ENCODE measurements at places on chromosomes 2 and 18. TPM values are rescaled to one million over a fixed set of nuclear protein-coding genes. Genes with fewer than 3 reads are reported as not detected.
A peak's percentile ranks its signal among the peaks of the same experiment; 100 is the strongest.

Gene PMAIP1
- not detected for total RNA-seq

DNA sequence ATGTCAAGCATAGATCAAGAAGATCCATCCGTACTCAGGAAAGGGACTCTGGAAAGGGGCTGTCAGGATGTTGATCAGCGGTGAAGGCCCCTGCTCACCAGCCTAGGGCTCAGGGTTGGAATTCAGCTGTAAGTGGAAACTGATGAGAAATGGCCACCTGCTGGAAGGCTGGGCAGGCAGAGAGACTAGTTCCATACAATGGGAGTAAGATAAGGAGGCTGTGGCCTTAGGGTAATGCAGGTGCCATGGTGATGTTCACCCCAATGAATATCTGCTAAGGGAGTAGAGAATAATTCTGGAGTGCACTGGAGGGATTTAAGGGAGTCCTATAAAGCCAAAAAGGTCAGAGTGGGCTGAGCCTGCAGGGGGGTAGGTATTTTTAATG is 256.6 kb downstream of the CYRIA start:
- no peak for DNase-seq

Gene EVA1A
- 0.97 TPM for total RNA-seq

DNA sequence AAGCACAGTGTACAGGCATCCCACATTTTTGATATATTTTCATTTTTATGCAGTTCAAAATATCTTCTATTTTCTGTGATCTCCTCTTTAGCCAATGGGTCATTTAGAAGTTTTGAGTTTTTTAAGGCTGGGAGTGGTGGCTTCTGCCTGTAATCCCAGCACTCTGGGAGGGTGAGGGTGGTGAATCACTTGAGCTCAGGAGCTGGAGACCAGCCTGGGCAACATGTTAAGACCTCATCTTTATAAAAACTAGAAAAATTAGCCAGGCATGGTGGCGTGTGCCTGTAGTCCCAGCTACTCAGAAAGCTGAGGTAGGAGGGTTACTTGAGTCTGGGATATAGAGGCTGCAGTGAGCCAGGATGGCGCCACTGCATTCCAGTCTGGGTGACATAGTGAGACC is 17.8 kb downstream of the UBR3 start:
- no peak for DNase-seq

Gene MSH2
- 11.1 TPM for total RNA-seq

Gene SERPINB2
- not detected for total RNA-seq

Gene IL37
- not detected for total RNA-seq

- DNase-seq, result no peak
These were observed 83.5 kb downstream of the NCKAP5 start for GRCh38 chr2:133484784-133485183.

GRCh38 chr2:102615620-102616436 is 3.5 kb upstream of the SLC9A2 start:
- DNase-seq, result peak; percentile 50

Gene EMILIN2
- 17.7 TPM for total RNA-seq

- DNase-seq, result no peak
These were observed 1041.2 kb upstream of the CELF4 start for GRCh38 chr18:38606841-38607240.

DNA sequence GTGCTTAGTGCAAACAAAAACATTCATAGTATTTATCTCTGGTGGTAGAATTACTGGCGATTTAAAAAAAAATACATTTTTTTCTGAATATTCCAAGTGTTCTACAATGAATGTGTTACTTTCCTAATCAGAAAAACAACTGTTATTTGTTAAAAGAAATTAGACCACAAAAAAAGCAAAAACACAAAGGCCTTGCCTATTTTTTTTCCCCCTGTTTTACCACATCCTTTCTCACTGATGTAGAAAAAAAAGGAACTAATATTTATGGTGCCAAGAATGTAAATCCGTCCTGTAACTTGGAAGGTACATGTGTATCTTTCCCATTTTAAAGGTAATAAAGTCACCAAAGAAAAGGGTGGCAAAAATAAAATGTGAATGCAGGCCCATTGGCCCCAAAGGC is 28.4 kb upstream of the MGAT4A start:
- no peak for DNase-seq

DNA sequence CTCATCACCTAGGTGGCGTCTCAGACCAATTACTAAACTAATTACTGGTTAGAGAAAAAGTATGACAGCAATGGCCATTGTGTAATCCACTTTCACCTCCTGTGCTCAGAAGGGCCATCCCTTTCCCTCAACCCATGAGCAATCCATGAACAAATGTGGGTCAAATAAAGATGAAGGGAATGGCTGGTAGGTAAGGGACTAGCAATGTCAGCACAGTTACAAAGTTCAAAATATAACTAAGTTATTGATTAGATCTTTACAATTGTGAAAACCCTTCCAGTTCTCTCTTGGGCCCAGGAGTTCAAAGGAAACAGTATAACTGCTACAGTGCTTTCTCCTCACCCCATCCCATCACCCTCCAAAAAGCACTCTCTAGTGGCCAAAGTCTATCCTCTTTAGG is 98.3 kb downstream of the DTNA start:
- no peak for DNase-seq

Gene HOXD12
- total RNA-seq, result not detected

DNA sequence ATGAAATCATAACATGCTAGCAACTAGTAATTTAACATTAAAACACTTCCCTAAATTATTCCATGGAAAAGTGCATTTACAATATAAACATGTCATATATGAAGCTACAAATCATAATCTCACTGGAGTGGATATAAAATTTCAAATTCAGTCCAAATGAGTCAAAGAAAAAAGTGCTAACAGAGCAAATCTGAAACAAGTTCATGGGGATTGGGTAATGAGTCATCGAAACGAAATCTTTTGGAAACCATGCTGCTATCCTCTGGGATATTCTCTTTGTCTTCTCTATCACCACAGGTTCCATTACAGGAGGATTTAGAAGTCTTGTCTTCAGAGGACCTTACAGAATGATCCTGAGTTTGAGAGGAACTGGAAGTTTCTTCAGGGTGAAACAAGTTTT is 34.1 kb downstream of the STK17B start:
- DNase-seq, result no peak

DNA sequence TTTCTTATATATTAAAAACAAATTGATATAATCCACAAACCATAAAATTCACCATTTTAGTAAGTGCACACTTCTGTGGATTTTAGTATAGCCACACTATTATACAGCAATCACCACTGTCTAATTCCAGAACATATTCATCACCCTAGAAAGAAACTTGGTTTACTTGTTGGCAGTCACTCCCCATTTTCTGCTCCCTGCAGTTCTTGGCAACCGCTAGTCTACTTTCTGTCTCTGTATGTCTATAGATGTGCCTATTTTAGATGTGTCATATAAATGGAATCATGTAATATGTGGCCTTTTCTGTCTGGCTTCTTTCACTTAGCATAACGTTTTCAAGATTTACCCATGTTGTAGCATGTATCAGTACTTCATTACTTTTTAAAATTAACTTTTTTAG is 5.7 kb downstream of the CKAP2L start:
- no peak for DNase-seq

DNA sequence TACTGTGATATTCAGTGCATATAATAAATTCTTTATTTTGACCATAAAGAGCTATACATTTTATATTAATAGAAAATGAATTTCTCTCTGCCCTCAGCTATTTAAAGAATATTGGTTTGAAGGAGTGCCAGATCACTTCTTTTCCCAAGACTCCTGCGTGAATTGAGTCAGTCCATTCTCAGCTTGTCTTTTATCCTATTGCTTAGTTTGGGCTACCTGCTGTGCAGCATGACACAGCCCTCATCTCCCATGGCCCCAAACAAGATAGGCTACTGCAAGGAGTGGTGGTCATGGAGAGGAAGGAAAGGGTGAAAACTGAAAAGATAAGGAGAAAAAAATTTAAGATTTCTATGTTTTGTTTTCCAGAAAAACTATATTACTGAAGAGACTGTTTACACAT is 10.1 kb upstream of the FBXO11 start:
- DNase-seq, result no peak

Gene UNC80
- total RNA-seq, result not detected

DNA sequence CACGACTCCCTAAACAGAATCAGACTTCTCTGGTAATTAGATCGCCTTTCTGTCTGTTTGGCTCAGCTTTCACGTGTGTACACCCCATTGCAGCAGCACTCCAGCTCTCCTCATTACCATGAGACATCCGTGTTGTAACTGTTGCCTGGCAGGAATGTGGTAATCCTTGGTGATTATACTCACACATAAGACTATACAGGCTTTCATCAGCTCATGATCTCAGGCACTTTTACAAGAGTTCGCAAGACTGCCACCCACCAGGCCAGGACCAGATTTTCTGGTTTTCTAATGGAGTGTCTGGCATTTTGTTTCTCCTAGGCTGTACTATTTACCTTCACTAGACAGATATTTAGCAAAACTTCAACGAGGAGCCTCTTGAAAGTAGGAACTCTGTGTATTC is 50.2 kb downstream of the ACVR1 start:
- DNase-seq, result no peak

- DNase-seq, result no peak
These were observed 107.5 kb downstream of the FAM210A start for GRCh38 chr18:13618760-13619438.

Gene ITGB6
- 2.9 TPM for total RNA-seq

DNA sequence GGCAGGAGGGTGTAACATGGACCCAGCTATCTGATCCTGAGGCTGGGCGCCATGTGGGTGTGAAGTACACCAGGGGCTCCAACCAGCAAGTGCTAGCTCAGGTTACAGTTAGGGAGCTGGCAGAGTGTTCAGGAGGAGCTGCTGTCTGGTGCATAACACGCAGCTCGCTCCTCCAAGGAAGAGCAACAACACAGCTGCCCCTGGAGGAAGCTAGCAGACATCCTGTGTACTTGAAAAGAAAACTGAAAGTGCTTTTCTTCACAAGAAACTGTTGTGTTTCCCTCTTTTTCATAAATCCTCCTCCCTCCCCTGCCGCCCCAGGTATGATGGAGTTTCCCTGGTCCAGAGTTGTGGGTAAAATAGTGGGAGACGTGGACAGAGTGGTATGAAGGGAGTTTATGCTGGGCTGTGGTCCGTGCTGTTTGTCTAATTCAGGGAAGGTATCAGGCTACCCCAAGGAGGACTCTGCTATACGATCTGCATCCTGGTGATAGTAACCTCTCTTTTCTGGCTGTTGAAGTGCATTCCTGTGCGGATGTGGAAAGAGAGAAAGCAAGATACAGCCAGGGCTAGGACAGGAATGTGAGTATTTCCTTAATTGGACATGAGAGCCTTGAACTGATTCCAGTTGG is 6.1 kb upstream of the LBH start:
- peak; percentile 56 for DNase-seq

Gene GPR39
- not detected for total RNA-seq

DNA sequence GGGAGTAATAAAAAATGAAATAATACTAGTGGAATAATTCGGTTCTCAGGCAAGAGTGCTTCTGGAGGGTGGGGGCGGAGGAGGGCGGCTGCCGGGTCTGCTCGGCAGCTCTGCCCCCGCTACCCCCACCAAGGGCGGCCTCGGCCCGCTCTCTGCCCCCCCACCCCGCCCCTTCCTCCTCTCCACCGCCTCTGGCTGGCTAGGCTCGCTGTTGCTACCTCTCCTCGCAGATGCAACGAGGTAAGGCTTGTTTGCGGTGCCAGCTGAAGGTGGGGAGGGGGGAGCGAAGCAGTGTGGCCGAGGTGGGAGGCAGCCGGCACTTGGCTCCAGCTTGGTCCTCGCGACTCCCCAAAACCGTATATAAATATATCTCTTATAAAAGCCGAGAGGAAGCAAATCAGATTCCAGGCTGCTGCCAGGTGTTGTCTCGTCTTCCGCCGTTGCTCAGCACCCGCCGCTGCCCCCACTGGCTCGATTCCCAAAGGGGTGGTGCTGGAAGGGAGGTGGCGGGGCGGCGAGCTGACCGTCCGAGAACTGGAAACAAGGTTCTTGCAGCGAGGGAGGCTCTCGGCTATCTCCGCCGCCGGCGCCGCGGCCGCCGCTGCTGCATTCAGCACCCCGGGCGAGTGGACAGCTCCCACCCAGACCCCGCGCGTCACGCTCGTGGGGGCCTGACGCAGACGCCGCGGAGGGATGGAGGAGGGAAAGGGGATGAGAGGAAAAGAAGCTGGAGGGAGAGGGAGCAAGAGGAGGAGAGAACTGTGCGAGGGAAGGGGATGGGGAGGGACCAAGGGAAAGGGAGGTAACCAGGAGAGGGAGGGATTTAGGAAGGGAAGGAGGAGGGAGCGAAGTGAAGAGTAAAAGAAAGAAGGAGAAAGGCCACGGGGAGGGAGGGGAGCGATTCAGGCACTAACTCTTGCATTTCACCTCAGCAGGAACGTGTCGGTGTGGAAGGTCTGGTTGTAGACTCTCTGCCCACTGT is at the start of gene MARCHF4:
Gene MARCHF4 (minus strand): TSS at position 763 of the 982 bp plus-strand sequence. CDS start 2,223 bp downstream, outside the sequence.
- peak; percentile 80 for DNase-seq

DNA sequence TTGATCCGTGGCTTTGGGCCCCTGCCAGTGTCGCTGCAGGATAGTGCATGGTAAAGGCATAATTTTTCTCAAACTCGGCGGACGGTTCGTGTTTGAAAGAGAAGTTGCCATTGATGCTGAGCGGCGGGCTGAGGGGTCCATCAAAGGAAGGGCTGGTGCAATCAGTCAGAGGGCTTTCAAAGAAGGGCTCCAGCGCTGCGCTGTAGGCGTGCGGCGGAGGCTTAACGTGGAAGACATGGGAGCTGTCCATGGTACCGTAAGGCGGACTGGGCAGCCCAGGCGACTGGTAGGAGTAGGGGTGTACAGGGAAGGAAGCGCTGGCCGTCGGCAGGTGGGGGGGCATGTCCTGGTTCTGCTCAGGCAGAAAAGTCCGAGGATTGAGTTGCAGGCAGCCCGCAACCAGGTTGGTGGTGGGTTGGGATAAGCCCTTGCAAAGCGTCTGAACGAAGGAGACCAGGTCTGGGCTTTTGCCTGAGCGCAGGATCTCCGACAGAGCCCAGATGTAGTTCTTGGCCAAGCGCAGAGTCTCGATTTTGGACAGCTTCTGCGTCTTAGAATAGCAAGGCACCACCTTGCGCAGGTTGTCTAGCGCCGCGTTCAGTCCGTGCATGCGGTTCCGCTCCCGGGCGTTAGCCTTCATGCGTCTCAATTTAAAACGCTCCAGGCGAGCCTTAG is 2.3 kb downstream of the NEUROD1 start:
- DNase-seq, result peak; percentile 65

DNA sequence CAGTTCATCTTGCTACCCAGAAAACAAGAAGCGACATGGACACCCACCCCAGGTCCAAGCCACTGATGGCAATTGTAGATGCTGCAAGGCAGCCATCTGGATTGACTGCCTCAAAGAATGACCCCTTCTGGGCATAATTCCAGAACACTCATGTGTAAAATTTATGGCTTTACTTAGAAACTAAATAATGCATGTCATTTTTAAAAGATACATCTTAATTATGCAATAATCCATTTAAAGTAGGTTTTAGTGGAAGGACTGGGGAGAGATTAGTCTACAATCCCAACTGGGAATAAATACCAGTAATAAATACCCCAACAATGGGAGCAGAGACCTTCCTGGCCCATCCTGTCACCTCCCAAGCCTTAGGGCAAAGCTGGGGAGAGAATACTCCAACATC is 247.7 kb downstream of the SS18 start:
- no peak for DNase-seq

- DNase-seq, result no peak
These were observed 532.1 kb downstream of the FBXO15 start for GRCh38 chr18:73615506-73615905.

Gene ALPI
- total RNA-seq, result not detected

All from Right ventricle myocardium superior (tissue), 1 donor.